ENCODE measurements at places on chromosomes 4 and X. TPM values are rescaled to one million over a fixed set of nuclear protein-coding genes. Genes with fewer than 3 reads are reported as not detected.

The FLNA gene
- polyA plus RNA-seq: 281 TPM

The APELA gene
- polyA plus RNA-seq: not detected

The XAGE2 gene
- not detected for polyA plus RNA-seq

The DNAJB14 gene
- polyA plus RNA-seq: 14.7 TPM

The CXorf49 gene
- polyA plus RNA-seq: not detected

The JCHAIN gene
- polyA plus RNA-seq: 441 TPM

The ZFX gene
- 31.3 TPM for polyA plus RNA-seq

The OGT gene
- polyA plus RNA-seq: 235 TPM

Measured in B cell (primary cell).